NCI-H1417 treated with DMSO at 0.1 percent for 48 hours (cell line): ENCODE measurements at places on chromosomes 2 and 18.

DNA sequence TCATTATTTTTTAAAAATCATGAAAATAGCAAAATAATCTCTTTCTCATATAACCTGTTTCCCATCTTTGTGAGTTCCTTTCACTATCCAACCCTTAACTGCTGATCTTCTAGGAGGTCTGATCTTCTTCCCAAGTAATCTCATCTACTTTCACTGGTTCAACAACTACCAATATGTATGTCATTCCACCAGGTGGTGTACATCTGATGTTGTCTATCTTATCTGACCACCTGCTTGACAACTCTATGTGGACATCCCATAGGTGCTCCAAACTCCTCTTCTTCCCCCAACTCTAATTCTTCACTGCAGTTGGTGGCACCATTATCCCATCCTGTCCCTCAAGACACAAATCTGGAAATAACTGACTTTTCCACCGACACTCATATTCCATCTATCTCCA is 62.5 kb downstream of the FAM228A start:
- DNase-seq, result no peak

DNA sequence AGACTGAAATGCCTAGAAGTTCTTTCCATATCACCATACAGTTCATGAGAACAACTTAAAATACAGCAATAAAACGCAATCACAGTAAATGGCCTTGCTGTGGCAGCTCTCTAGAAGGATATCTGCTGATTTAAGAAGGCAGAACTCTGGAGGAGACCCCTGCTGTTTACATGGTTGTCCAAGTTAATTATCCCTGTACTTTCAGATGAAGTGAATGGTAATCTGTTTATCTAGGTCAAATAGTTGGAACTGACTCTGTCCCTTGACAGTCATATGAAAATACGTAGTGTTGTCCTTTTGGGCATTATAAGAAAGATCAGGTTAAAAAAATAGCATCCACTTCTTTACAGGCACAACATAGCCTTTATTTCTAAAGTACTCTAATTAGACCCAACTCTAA is 115.6 kb downstream of the COLEC12 start:
- DNase-seq, result no peak

DNA sequence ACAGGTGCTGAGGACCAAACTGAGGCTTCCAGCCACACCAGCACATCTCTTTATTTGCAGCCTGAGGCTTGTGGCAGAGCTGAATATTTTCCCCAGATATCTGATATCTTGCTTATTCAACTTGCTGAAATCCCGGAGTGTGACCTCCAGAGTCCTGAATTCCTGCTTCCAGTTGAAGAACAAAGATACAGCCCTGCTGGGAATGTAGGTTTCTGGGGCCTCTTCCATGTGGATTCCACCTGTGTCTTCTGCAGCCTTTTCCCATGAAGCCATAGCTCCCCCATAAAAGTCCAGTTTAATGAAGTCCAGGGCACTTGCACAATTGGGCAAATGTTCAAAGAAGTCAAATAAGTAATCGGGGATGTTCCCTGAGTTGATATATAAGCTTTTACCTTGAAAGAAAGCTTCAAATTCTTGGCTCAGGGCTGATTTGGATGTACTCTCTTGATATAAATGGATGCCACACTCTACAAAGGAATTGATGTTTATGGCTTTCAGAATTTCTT is 14.9 kb downstream of the NLRC4 start:
- DNase-seq, result no peak

- no peak for DNase-seq
These were observed 118.4 kb downstream of the TSN start for GRCh38 chr2:121873864-121874263.

DNA sequence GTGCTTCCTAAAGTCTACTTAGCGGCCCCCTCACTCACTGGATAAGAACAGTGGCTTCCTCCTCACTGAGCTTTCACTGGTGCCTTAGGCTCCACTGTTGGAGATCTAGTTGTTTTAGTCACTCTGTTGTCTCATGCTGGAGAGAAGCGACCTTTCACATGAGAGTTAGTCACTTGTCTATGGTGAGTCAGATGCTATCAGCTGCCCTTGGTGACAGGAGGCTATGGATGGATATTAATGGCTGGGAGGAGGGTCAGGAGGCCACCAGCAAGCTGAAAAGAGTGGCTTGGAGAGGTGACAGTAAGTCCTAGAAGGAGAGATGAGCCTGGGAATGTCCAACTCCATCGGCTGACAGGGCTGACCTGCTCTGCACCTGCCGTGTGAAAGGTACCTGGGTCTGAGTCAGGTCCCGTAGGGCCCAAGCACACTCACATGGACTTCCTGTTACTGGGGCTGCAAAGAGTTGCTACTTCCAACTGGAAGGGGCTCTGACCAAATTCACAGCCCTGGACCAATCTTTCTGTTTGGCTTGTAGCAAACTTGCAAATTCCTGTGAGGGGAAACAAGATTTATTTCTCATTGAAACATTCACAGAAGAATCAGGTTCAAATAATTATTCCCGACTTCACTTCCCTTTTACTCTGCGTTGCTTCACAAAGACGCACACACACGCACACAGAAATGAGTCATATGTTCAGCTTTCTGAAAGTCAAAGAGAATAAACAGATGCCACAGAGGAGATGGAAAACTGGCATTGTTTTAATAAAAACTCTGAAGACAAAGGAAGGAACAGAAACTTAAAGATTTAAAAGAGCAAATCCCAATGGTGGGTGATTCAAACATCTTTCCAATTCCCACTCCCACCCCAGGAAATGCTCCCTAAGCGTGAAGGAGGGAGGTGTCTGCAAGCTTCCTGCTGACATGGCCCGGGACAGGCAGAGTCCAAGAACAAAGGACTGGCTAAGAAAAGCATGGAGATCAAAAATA is 203.5 kb upstream of the TWIST2 start:
- DNase-seq, result no peak

- DNase-seq, result no peak
These were observed 316.6 kb upstream of the CHST9 start for GRCh38 chr18:27501671-27502070.
